Stimulated activated CD4-positive, alpha-beta T cell treated with anti-CD3 and anti-CD28 coated beads, Interleukin-1b, Interleukin-23, amount 100 ng/mL, for 1 hour (primary cell): ENCODE measurements at places on chromosomes 4 and X.

- no peak for DNase-seq
Observed at GRCh38 chr4:119930546-119930945, 136.1 kb downstream of the MAD2L1 start.

DNA sequence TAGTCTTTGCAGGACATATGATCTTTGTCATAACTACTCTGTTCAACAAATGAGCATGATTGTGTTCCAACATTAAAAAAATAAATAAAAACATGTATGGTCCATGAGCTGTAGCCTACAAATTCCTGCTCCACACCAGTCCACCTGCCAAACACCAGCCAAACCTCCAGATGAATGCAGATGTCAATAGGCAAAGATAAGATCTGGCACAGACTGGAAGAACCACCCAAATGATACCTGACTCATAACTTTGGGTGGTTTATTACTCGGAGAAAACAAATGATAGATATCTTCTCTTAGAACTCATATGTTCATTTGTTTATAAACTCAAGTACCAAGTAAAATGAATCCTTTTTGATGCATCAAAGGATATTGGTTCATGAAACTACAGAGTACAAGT is 425.1 kb downstream of the GBA3 start:
- no peak for DNase-seq

DNA sequence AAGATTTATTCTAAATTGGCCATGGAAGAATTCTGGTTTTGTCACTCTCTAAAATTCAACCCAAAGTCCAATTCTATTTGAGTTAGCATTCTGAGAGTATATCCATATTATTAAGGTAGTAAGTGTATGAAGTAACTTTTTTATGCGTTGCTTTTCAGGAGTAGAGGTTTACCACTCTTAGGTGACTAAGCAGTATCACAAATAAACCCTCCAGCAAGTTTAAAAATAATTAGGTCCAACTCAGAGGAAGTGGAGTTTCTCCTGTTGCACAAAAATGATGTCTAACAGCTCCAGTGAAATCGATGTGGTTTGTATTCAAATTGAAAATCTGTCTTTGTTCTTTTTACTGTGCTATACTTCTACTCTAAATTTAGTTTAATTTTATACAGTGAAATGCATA is 6.6 kb downstream of the SCML1 start:
- no peak for DNase-seq

- DNase-seq, result no peak
Observed at GRCh38 chr4:98517218-98518021, 141.0 kb downstream of the TSPAN5 start.

- DNase-seq, result no peak
Observed at GRCh38 chr4:76571274-76571673, 136.2 kb downstream of the SHROOM3 start.

DNA sequence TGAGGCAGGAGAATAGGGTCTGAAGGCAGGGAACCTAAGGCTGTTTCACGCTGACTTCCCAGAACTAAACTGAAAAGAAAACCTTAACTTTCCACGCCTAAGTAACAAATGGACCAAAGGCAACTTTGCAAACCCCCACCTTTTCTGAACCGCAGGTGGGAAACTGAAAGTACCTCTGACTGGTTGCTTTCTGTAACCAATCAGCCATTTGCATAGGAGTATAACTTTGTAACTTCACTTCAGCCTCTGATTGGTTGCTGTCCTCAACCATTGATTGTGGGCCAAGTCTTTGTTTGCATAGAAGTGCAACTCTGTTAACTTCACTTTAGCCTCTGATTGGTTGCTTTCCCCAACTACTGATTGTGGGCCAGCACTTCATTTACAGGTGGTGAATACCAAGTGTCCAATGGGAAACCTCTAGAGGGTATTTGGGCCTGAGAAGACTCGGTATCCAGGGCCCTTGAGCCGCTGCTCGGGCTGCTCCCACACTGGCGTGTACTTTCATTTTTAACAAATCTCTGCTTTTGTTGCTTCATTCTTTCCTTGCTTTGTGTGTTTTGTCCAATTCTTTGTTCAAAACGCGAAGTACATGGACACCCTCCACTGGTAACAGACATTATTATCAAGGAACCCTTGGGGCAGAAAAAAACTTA is 121.6 kb upstream of the CBR4 start:
- DNase-seq, result no peak

- DNase-seq, result no peak
Observed at GRCh38 chr4:96102541-96103026, 262.7 kb downstream of the PDHA2 start.

DNA sequence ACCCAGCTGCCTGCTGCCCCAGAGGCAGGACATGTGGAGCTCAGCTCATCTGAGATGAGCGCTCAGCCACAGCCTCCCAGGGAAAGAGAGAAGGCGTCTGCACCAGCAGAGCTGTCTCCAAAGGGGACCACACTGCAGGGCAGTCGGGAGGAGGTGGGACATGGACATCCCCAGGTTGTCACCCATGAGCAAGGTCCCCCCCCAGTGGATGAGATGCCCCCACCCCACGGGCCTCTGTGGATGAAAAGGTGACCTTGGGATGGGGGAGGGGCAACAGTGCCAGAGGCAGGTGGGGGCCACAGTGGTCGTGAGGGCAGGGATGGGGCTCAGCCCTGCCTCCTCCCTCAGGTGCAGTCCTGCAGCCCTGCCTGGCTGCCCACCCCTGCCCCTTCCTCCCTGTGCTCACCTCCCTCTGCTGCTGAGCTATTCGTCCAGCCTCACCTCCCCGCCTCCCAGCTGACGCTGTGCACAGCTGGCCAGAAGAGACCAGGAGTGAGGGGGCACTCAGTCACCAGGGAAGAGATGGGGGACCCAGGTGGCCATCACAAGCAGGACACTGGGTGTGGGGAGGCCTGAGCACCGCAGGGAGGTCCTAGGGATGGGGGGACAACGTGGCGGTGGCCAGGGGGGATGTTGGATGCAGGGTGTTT is 9.3 kb downstream of the NKX1-1 start:
- no peak for DNase-seq

DNA sequence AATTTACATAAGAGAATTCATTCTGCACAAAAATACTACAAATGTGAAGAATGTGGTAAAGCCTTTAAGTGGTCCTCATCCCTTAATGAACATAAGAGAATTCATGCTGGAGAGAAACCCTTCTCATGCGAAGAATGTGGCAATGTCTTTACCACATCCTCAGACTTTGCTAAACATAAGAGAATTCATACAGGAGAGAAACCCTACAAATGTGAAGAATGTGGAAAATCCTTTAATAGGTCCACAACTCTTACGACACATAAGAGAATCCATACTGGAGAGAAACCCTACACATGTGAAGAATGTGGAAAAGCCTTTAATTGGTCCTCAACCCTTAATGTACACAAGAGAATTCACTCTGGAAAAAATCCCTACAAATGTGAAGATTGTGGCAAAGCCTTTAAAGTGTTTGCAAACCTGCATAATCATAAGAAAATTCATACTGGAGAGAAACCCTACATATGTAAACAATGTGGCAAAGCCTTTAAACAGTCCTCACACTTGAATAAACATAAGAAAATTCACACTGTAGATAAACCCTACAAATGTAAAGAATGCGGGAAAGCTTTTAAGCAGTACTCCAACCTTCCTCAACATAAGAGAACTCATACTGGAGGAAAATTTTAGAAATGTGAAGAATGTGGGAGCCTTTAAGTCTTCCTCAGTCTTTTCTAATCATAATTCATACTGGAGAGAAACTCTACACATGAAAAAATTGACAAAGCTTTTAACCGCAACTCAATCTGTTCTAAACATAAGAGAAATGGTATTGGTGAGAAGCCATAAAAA is 37.4 kb downstream of the ZNF718 start:
- no peak for DNase-seq

DNA sequence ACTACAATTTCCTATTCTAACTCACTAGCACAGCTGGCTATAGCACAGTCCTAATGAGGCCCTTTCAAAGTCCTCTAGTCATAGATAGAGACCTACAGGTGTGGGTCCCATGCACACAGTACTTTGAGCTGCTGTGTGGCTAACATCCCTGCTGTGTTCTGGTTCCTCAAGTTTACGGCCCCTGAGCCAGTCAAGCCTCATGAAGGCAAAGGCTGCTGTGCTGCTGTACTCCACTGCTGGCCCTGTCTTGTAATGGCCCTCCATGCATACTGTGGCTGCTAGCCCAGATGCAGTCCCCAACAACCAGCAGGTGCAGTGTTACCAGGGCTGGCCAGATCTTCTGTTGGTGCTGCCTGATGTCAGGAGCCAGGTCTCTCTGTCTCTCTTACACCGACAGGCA is 23.4 kb upstream of the ENPEP start:
- DNase-seq, result no peak
